ENCODE measurements at places on chromosomes 3 and 15. TPM values are rescaled to one million over a fixed set of nuclear protein-coding genes. Genes with fewer than 3 reads are reported as not detected.

GRCh38 chr3:158420654-158421396 lies 150.2 kb upstream of the MLF1 start:
- DNase-seq, result no peak

GRCh38 chr3:52221563-52222318 lies 3.7 kb downstream of the TLR9 start:
- DNase-seq, result peak; percentile 60

GRCh38 chr15:100264994-100265640 lies 76.7 kb downstream of the ADAMTS17 start:
- DNase-seq, result no peak

DNA sequence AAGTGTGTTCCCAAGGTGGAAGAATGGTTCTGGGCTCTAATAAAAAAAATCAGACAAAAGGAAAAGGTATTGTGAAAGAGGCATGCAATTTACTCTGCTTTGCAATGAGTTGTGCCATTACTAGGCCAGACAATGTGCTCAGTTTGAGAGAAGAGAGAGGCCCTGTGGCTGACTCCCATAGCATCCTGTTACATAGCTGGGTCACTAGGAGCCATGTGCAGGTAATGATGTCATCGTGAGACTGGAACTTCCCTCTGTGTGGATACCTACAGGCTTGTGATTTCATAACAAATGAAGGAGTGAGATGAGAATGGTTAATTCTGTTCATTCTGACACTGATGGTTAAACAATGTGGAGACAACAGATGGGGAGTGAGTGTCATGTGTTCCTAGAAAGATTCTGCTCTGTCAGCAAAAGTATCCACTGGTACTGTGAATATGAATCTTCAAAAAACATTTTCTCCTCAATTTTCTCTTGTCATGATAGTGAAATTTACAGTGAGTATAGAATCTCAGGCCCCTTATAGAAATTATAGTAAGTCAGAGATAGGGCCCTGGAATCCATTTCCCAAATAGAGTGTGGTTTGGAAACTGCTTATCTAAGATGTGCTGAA lies 648.7 kb upstream of the DPPA4 start:
- DNase-seq, result no peak

- peak; percentile 67 for DNase-seq
Measured at GRCh38 chr3:58568572-58569286, 8.5 kb downstream of the FAM107A start.

Gene MYO5C
- total RNA-seq, result 0.18 TPM
